ENCODE measurements at places on chromosomes 12 and 14. TPM values are rescaled to one million over a fixed set of nuclear protein-coding genes. Genes with fewer than 3 reads are reported as not detected.

Gene STYK1
- total RNA-seq, result not detected

Gene DPPA3
- total RNA-seq, result not detected

Gene TGM1
- total RNA-seq, result 0.83 TPM

- DNase-seq, result no peak
Observed at GRCh38 chr12:107590413-107590812, 95.2 kb upstream of the PWP1 start.

- peak; percentile 70 for DNase-seq
Observed at GRCh38 chr14:30214461-30215090, 286.9 kb upstream of the PRKD1 start.

DNA sequence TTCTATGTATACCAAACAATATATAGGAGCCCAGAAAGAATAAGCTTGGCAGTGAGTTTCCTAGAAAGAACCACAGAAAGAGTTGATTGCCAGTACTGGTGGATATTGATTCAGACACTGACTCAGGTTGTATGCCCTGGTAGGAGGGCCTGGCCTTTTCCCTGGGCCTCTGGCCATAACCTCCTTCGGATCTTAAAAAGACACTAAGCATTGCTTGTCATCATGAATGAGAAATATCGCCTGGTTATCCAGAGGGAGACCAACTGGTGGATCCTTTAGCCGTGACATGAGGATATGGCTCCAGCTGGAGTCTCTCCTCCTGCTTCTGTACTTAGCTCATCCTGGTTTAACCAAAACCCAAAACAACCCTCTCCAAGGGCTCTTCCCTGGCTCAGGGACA, 231.5 kb downstream of the MSRB3 start:
- no peak for DNase-seq

GRCh38 chr14:50531595-50532501, 521 bp downstream of the MAP4K5 start:
- peak; percentile 55 for DNase-seq

- no peak for DNase-seq
Observed at GRCh38 chr14:22896356-22896755, 13.3 kb downstream of the REM2 start.

Gene PRICKLE1
- 9.6 TPM for total RNA-seq

Gene KRT74
- not detected for total RNA-seq

Gene FOXJ2
- total RNA-seq, result 8.3 TPM

GRCh38 chr14:29856516-29856915, 71.1 kb downstream of the PRKD1 start:
- no peak for DNase-seq

Gene SLC6A13
- not detected for total RNA-seq

- DNase-seq, result no peak
Observed at GRCh38 chr12:15851919-15852318, 30.3 kb upstream of the STRAP start.

DNA sequence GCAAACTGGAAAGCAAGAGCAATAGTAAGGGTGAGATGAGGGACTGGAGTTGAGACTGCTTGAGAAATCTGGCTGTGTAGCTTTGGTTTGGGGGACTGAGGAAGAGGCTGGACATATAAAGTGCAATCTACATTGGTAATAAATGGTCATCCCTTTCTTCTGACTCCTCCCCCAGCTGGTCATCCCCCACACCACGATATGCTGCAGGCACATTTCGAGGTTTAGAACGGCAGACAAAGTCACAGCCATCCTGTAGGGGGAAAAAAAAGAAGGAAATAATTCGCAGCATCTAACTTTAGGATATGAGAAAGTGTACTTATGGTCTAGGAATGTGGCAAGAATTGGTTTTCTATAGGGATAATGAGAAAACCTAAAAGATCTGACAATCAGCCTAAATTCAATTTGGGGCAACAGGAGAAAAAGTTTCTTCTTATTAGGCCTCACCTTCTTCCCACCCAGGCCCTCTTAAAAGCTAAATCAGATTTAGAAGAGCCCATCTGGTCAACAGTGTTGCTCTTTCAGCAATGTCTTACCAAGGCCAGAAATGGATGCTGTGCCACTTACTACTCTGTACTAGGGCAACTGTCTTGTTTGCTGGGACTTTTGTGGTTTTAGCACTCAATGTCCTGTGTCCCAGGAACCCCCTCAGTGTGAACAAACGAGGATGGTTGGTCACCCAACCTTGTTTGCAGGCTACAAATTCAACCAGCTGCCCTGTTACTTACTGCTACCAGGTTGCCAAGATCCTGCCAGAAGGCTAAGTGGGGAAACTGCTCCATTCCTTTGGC, 7.6 kb downstream of the M6PR start:
- no peak for DNase-seq

- DNase-seq, result peak; percentile 8
Observed at GRCh38 chr14:65709576-65709975, 297.0 kb downstream of the FUT8 start.

DNA sequence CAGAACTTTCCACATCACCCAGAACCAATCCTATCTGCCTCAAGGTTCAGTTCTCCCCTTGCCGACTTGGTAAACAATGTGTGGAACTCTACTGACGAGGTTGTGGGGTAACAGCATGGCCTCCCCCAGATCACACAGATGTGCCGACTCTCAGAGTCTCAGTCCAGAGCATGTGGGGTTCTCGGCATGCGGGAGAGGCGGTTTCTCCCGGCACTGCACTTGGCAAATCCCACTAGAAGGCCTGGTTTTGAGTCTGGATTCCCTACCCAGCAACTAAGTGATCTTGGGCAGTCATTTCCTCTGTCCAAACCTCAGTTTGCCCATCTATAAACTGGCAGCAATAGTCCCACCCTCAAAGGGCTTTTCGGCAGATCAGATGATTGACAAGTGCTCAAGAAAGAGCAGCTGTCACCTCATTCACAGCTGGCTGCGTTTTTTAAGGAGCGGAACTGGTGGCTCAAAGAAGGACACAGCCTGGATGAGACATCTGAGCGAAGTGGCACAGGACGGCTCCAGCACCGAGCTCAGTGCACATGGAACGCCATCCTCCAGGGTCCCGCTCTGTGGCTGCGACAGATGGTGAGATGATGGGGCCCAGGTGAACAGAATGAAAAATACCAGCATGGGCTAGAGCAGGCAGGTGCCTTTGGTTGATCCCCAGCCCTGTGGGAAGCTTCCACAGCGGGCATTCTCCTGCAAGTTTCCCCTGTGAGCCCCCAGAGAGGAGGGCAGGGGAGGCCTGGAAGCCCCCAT, 7.3 kb downstream of the TESC start:
- no peak for DNase-seq

- no peak for DNase-seq
Observed at GRCh38 chr14:76307786-76308780, 67.9 kb upstream of the ESRRB start.

DNA sequence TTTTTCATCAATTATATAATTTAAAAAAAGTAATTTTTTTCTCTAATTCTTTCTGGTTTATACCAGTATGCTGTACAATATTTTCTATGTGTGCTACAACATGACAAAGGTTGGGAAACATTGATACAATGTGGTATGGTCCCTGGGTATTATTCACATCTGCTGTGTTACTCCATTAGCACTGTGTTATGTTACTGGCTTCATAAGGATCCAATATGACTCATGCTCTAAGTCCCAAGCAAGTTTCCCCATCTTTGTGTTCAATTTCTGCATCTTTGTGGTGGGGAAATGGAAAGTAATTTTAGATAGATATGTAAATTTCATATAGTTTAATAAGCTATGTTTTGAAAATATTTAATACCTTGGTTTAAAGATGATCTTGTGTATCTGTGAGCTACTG, 35.8 kb downstream of the FBXO33 start:
- peak; percentile 39 for DNase-seq

- no peak for DNase-seq
Observed at GRCh38 chr12:16603916-16604575, 1.9 kb downstream of the LMO3 start.

DNA sequence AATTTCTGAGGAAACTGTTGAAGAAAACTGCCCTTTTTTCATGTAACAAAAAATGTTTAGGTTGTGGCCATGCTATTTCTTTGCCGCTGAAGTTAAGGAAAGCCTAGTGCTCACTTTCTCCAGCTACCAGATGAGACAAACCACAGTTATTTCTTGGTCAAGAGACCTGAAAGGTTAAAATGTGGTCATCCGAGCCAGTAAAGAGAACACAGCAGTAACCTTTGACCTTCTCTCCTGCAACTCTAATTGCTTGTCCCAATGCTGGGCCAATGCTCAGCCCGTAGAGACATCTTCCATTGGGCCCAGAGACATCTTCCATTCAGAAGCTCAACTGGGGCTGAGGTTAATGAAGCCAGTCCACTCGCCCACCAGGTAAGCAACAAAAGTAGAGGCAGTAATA, 109.8 kb upstream of the CPSF6 start:
- DNase-seq, result no peak

DNA sequence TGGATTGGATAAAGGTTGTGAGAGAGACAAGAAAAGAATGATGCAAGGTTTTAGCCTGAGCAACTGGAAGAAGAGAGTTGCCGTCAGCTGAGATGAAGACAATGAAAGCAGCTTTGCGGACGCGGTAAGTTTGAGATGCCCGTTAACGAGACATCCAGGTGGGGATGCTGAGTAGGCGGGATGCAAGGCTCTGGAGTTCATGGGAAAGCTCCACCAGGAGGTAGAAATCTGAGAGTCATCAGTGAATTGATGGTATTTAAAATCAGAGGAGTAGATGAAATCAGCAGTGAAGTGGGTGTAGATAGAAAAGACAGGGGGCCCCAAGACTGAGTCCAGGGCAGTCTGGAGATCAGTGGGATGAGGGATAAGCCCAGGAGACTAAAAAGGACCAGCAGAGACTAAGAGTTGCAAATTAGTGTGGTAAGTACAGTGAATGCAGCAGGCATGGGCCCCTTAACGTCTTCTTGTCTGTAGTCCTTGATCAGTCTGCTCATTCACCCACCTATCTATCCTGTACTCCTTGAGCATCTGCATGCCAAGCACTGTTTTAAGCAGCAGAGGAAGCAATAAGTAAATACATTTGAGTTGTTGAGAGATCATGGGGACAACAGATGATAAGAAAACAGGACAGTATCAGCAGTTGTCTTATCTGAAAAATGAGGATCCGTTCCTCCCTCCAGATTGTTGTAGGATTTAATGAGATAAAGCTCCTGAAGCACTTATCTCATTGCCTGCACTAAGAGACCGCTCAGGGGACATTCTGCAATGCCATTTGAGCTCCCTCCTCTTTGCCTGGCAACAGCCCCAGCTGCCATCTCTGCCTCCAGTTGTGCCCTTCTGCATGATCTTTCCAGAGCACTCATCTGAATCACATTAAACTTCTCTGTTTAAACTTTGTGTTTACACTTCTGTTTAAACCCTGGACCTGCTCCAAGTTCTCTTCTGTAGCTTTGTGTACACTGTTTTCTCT, 91.5 kb downstream of the APAF1 start:
- no peak for DNase-seq

- no peak for DNase-seq
Observed at GRCh38 chr12:1834186-1834925, 14.0 kb downstream of the LRTM2 start.

DNA sequence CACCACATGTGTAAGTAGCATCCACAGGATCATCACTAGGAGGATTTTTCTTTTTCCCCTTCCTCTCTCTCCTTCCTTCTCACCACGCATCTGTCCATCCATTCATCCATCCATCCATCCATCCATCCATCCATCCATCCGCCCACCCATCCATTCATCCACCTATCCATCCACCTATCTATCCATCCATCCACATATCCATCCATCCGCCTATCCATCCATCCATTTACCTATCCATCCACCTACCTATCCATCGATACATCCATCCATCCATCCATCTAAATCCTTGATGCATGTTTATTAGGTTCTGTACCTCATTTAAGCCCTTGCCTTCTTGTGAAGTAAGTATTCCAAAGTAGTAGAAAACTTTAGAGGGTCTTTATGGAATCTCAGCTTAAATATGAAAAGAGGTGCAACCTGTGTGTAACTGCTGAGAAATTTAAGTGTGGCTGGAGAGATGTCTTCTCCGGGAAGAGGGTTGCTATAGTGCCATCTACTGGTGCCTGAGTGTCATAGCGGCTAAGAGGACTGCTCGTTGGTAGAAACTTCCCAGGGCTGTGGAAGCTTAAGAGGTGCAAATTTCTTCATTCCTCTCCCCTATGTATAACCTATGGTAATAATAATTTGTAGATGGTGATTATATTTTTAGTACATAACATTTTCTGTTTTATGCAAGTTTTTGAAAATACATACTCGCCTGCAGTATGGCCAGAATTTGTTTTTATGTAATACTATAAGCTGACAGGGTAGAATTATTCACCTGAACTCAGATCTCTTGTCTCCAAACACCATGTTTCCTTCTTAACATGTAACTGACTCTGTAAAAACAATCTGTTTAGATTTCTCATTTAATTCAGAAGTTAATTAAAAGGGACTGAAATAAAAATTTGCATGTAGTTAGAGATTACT, 46.0 kb downstream of the MYO1H start:
- peak; percentile 65 for DNase-seq

Gene ADAM20
- total RNA-seq, result 1.2 TPM

DNA sequence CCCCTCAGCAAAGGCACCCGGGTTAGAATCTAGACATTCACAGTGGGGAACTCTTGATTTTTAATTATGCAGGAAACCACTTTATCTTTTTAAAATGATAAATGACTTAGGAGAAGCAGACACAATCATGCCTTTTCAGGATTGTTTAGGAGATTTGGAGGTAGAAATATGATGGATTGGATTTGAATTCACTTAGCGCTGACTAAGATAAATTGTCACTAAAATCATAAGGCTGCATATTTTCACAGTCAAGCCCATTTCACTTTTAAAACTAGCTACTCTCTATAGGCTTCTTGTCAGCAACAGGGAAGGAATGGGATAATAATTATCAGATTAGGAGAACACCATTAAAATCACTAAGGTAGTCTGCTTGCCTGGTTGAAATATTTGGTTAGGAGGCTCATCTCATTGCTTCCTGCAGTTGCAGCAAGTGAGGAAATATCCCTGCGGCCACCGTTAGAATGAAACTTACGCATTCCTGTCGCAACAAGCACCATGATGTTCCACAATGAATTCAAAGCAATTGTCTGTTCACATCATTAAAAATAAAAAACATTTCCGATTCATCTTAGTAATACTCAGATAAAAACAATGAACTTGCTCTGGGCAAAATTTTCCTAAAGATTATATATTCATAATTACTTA, 31.9 kb downstream of the DACT1 start:
- no peak for DNase-seq

GRCh38 chr12:15146585-15146984, 74.6 kb downstream of the RERG start:
- peak; percentile 64 for DNase-seq

- peak; percentile 10 for DNase-seq
Observed at GRCh38 chr12:90399357-90399756, 555.6 kb downstream of the CCER1 start.

DNA sequence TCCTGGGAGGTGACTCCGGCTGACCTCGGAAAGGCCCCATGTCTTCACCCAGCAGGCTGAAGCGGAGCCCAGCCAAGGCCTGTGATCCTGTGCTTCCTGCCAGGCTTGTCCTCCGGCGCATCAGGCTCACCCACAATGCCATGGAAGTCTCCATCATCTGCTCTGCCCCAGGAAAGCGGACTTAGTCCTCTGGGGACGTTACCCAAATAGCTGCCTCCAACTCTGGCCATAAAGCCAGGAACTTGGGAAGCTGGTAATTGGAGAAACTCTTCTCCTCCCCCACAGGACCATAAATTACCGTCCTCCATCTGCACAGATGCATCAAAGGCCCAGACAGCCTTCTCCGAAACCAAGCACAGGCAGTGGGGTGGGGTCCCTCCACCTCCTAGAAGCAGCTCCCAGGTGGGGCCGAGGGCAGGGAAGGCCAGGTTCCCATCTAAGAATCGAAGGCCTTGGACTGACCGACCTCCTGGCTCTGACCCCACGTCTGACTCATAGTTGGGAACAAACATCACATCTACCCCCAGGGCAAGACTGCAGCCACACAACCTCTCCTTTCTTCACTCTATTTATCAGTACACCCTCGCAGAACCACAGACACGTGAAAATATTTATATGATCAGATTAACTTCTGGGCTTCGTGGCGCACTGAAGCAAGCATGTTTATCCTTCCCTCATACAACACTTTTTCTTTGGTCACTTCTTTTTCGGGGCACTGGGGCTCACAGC, 56.4 kb downstream of the PITPNM2 start:
- DNase-seq, result peak; percentile 91
